ENCODE measurements at places on chromosomes 4 and X.

DNA sequence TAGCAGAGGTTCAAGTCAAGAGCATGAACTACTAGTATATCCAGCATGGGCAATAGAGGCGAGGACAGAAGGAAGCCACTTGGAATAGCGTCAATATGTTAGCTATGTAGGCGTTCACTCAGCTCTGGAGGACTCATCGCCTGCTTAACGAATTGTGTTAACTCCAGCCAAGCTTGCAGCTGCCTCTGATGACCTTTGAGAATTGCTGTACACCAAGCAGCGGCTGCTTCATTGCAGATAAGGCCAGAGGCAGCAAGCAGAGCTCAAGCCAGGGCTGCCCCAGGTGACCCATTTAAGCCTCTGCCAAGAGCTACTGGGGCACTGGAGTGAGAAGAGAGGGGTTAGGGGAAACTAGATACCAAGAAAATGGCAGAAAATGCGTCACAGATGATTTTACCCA is 160.2 kb upstream of the IGFBP7 start:
- no peak for DNase-seq

DNA sequence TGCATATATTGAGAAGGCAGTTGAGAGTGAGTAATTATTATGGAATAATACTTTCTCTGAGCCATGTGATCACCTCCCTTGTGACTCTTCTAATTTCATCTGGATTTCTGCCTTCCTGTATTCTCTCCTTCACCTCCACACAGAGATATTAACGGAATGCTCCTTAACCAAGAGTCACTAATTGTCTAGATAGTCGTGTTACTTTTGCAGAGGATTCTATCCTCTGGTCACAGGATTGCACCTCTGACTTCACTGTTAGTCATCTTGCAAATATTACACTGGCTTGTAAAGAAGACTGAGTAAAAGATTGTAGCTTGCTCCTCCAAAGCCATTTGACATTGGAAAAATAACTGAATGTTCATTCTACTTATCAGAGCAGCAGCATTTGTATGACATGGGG is 160.9 kb downstream of the SH2D1A start:
- DNase-seq: no peak

GRCh38 chr4:132114885-132115284 is 1034.2 kb upstream of the PCDH10 start:
- DNase-seq: no peak

DNA sequence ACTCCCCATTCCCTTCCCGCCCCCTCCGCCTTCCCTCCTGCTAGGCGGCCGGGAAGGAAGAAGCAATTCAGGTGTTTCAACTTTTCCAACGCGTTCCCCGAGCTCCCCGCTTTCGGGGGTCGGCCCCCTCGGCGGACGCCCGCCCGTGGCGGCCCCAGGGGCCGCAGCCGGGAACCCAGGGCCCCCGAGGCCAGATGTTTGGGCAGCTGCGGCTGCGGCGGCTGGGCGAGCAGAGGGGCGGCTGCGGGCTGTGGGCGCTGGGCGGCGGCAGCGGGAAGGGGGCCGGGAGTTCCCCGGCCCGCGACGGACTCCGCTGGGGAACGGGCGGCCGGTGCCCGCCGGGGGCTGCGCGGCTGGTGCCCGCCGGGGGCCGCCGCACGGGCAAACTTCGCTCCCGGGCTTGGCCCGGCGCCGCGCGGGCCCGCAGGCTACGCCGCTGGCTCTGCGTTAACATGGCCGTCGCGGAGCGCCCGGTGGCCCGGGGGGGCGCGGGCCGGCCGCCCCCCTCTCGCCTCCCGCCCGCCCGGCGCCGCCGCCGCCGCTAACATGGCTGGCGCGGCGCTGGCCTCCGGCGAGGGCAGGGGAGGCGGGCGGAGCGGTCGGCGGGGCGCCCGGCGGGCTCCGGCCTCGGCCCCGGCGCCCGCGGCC is 510 bp downstream of the HMGB3 start:
- no peak for DNase-seq

DNA sequence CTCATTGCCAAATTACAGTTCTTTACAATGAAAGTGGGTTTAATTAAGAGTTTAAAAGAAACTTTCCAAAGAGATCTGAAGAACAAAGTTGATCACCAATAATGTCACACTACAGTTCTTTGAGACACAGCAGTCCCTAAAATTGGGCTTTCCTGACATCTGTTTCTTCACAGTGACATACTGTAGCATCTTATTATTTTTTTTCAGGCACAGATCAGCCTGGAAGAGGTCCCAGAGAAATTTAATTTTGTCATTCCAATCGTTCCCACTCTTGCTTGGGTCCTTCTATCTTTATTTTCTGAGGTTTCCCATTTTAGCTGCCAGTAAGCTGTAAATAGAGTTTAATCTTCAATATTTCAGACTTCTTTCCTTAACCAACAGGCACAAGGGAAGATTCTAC is 143.1 kb upstream of the FRMPD4 start:
- DNase-seq: no peak

Measured in T47D (cell line).